CD4-positive, alpha-beta T cell treated with Interleukin-1 beta for 1 hour (primary cell): ENCODE measurements at places on chromosomes 12 and 14.

GRCh38 chr14:52906141-52906601 is 44.7 kb downstream of the FERMT2 start:
- DNase-seq, result no peak

- no peak for DNase-seq
Observed at GRCh38 chr14:36674659-36675058, 13.0 kb downstream of the PAX9 start.

DNA sequence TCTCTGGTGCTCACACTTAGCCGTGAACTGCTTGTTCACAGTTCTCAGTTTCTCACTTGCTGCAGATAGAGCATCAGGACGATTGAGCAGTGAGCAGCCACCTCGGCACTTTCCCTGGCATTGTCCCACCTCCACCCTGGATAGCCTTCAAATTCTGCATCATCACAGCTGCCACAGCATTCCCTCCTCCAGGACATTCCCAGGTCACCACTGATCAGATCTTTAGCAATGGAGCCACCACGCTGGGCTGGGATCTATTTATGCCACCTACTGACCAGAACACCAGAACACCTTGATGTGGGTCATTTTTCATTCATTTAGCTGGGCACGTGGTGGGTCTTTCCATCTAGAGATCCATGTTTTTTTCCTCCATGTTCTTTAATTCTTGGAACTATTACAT is 23.6 kb downstream of the ACADS start:
- DNase-seq, result no peak

DNA sequence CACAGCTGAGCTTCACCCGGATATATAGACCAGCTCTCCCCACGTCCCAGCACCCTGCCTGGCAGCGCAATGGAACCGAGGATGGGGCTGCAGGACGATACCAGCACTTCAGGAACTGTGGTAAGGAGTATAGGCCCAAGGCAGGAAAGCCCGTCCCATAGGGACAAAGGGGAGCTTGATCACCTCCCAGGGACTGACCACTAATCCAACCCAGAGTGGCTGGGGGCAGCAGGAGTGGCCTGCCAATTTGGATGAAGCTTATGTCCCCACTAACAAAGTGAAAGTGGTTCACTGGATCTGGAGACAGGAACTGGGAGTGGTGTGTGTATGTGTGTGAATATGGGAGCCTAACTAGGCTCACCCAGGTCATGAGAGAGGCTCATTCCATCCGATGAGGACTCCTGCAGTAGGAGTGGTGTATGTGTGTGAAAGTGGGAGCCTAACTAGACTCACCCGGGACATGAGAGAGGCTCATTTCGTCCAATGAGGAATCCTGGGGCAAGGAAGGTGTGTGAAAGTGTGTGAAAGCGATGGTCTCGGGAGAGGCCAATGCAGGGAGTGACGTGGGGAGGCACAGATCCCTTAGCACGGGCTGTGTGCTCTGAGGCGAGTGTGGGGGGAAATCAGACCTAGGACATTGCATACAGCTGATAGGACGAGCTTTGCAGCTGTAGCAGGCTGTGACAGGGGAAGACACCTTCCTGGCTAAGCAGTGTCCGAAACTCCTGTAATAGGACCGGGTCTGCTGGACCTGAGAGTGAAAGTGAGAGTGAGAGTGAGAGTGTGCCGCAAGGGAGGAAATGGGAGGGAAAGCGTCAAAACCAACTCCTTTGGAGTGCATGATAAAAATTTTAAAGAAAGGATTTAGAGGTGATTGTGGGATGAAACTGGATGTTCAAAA is 25.7 kb downstream of the KLRK1 start:
- peak; percentile 34 for DNase-seq

DNA sequence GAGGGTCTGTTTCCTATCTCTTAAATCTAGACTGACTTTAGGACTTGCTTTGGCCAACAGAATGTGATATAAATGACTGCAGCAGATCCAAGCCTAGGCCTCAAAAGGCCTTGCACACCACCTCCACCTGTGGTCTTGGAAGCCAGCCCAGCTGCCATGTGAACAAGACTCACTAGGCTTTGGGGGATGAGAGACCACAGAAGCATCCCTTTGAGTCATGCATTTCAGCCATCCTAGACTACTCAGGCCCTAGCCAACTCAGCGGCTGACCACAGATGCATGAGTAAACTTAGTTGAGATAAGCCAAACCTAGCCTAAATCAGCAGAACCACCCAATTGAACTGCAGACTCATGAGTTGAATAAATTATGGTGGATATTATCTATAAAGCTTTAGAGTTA is 87.7 kb downstream of the KCNH5 start:
- no peak for DNase-seq
